ENCODE measurements at places on chromosomes 13 and 19.

GRCh38 chr13:52162279-52163101 lies 3.1 kb upstream of the NEK3 start:
- DNase-seq, result no peak

DNA sequence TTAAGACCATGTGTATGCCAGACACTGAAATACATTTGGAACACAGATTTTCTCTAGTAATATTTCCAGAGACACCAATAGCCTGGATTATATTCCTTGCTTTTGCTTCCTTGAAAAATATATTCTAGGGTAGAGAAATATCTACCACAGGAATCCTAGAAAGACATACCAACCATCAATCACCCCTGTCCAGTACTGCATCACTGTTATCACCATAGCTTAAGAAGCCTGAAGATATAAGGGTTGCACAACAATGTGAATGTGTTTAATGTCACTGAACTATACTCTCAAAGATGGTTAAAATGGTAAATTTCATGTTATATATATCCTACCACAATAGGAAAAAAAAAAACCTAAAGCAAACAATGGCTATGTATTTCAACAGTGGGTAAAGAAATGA lies 163.6 kb downstream of the DIAPH3 start:
- no peak for DNase-seq

DNA sequence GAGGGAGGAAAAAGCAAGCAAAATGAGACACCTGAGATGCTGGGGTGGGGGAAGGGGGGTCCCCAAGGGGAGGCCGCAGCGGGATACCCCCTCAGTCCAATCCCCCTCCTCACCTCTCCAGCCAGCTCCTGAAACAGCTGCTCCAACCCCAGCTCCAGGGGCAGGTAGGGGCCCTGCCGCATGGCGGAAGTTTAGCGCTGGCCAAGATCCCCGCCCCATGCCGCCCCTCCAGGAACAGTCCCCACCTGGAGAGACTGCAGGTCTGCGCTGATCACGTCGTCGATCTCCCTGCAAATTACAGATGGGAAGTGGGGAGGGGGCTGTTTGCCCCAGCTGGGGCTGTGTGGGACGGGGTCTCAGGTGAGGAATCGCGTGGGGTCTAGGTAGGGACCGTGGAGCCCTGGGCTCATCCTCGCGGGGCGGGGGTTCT lies 9.0 kb downstream of the CAPN12 start:
- DNase-seq, result no peak

- DNase-seq, result peak; percentile 53
Measured at GRCh38 chr13:46134961-46135522, 30.2 kb upstream of the CPB2 start.

DNA sequence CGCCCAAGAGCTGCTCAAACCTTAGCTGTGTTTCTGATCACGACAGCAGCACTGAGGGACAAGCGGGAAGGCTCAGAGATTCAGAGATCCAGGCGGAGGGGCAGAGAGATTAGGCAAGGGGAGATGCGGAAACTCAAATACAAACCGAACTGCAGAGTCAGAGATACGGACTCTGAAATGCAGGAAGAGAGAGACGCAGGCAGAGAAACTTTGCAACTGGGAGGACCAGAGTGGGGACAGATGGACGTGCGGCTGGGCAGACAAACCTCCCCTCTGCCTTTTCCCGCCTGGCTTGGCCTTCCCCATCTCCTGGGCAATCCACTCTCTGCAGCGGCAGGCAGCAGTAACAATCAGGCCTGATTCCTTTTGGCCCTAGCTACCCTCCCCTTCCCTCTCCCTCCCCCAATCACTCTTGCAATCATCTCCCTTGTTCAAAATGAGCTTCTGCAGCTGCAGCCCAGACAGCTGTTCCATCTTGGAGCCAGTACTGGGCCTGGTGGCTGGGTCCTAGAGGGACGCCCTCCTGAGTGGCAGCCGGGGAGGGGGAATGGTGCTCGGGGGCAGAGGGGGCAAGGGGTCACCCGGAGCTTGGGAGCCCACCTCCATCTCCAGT lies 29.7 kb downstream of the OLFM2 start:
- no peak for DNase-seq
